ENCODE measurements at places on chromosomes 6 and 20. TPM values are rescaled to one million over a fixed set of nuclear protein-coding genes. Genes with fewer than 3 reads are reported as not detected.

- no peak for DNase-seq
Observed at GRCh38 chr6:14118091-14118439, 493 bp downstream of the CD83 start.

- DNase-seq: no peak
Observed at GRCh38 chr6:82761674-82762345, 303.8 kb downstream of the UBE3D start.

GRCh38 chr6:148990403-148990802 is 243.6 kb downstream of the UST start:
- no peak for DNase-seq

- no peak for DNase-seq
Observed at GRCh38 chr6:2793534-2794151, 28.4 kb downstream of the WRNIP1 start.

Gene ECI2
- total RNA-seq: 15.8 TPM

DNA sequence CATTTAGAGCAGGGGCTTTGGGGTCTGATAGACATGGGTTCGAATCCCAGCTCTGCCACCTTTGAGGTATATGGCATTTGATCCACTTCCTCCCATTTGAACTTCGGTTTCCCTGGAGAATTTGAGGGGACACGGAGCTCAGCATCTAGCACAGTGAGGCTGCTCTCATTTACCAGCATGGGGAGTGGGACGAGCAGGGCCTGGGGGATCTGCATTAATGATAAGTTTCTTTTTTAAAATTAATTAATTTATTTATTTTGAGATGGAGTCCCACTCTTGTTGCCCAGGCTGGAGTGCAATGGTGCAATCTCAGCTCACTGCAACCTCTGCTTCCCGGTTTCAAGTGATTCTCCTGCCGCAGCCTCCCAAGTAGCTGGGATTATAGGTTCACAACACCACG is 52.6 kb downstream of the VSTM2L start:
- DNase-seq: no peak

GRCh38 chr6:159043251-159043650 is 1.5 kb downstream of the TAGAP start:
- DNase-seq: no peak
